Activated T-cell treated with anti-CD3 and anti-CD28 coated beads, Interleukin-2, amount 50 U/mL, for 24 hours (primary cell): ENCODE measurements at places on chromosomes 11 and 22.
A peak's percentile ranks its signal among the peaks of the same experiment; 100 is the strongest.

DNA sequence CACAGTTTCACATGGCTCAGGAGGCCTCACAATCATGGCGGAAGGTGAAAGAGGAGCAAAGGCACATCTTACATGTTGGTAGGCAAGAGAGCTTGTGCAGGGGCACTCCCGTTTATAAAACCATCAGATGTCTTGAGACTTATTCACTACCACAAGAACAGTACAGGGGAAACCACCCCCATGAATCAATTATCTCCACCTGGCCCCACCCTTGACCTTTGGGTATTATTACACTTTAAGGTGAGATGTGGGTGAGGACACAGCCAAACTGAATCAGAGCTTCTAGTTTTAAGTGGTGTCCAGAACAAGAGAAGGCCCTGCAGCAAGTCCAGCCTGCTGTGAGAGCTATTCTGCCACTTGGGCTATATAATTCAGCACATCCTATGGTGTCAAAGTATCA is 493.7 kb downstream of the ETS1 start:
- no peak for DNase-seq

GRCh38 chr11:57499413-57499982 is 16.0 kb downstream of the SLC43A1 start:
- DNase-seq: peak; percentile 66

GRCh38 chr22:30340911-30341685 is 14.4 kb upstream of the TBC1D10A start:
- DNase-seq: no peak

DNA sequence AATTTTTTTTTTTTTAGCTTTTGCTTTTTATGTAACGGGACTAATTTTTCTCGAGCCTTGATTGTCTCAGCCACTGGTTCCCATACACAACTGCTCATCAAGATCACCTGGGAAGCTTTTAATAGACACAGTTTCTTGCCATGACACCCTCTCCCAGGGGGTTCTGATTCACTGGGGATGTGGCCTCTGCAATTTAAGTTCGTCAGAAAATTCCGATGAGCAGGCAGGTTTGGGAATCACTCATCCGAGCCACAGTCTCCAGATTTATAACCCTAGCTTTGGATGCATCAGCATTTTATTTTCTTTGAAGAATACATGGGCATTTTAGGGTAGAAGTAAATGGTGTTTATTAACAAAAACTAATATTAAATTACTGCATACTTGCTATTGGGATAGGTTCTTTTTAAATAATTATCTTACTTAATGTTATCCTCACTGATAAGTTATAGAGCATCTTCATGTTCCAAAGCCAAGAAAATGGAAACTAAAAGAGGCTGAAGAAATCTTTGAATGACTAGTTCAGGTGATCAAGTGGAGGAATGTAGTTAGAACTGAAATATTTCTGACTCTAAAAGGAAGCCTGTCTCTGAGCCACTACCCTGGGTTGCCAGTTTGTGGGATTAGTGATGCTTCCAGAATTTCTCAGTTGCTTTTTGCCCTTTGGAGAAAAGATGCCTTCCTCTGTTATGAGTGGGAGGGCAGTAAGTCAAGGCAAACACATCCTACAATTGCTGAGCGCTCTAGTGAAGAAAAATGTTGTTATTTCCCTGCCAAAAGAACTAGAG is 319.0 kb downstream of the DDX10 start:
- no peak for DNase-seq

- no peak for DNase-seq
Measured at GRCh38 chr11:72958791-72959190, 144.6 kb downstream of the ATG16L2 start.

GRCh38 chr11:47156951-47157350 is 19.7 kb downstream of the ARFGAP2 start:
- DNase-seq: no peak

DNA sequence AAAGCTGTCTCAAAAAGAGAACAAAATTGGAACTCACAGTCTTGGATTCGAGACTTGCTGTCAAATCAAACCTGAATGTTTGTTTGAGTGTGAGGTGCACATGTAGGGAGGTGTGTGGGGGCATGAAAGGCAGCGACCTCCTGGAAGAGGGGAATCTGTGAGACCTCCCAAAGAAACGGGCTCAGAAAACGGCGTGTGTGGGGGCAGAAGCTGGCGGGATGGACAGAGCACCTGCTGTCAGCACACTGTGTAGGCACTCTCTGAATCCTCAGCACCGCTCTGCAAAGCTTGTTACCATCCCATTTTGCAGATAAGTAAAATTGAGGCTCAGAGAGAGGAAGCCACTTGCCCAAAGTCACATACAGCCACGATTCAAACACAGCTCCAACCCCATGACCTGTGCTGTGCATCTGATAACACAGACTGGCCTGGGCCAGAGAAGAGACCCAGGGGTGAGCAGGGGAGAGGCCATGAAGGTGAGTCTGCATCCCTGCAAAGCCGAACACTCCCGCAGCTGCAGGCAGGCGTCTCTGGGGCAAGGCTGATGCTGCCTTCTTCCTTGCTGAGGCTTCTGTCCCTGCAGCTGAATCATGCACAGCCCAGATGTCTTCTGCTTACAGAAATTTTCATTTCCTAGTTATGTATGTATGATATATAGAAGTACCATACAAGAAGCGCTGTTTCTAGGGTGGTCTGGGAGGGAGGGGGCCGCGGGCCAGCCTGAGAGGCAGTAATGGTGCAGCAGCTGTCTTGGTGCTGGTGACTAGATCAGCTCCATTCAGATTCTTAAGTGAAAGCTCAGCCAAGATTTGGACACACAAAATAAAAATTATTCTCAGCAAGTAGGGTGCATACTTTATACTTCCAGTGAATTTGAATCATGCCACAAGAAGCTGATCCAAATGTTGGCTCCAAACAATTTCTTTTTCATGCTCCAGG is 67.3 kb upstream of the SHISAL1 start:
- DNase-seq: no peak

DNA sequence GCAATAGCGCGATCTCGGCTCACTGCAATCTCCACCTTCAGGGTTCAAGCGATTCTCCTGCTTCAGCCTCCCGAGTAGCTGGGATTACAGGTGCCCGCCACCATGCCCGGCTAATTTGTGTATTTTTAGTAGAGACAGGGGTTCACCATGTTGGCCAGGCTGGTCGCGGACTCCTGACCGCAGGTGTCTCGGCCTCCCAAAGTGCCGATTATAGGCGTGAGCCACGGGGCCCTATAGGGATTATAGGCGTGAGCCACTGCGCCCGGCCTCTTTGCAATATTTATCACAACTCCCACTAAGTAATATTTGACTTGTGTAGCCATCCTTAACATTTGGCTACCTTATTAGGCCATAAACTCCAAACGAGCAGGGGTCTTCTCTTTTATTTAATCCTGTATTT is 879 bp upstream of the CUL5 start:
- DNase-seq: no peak

- no peak for DNase-seq
Measured at GRCh38 chr11:7314811-7315604, 63.3 kb downstream of the SYT9 start.

DNA sequence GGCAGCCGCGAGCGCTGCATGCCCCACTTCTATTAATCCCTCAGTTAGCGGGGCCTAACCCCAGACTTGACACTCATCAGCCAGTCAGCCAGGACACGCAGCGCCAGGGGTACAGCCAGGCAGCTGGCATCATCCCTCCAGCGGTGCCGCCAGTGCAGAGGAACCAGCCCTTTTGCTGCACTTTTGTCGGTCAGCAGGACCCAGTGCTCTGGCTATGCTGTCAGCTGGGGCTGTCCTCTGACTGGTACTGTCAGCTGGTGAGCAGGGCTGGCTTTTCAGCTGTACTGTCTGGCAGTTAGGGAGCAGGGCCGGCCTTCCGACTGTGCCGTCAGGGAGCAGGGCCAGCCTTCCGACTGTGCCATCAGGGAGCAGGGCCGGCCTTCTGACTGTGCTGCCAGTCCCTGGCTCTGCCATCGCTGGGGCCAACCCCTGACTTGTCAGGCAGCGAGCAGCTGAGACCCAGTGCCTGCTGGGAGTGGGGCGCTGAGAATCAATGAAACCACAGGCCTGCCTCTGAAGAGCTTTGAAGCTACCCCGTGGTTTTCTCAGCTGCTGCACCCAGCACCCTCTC is 115.4 kb downstream of the KIAA1671 start:
- DNase-seq: peak; percentile 80

GRCh38 chr22:33539902-33540751 is 380.1 kb downstream of the LARGE1 start:
- DNase-seq: no peak

DNA sequence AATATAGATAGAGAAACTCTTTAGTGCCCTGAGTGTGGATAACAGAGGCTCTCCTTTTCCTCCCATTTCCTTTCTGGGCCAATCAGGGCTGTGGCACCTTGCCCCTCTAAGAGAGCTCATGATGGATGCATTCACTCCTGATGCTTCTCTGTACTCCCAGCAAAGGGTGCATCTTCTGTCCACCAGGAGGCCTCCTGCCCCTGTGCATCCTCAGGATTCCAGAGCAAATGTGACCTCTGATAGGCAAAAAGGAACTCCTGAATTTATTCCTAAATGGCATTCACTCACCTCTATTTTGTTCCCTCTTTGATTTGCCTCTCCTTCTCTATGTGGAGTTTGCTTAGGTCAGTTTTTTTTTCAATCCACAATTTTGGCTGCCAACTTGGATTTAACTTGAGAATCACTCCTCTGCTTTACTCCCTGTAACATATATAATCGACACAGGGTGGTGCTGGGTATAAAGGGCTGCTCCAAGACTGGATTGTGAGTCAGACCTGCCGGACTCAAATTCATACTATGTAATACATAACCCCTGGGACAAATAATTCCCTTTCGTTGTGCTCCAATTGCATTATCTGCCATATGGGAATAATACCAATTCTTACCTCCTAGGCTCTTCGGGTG is 1.1 kb upstream of the MRGPRX4 start:
- DNase-seq: no peak

DNA sequence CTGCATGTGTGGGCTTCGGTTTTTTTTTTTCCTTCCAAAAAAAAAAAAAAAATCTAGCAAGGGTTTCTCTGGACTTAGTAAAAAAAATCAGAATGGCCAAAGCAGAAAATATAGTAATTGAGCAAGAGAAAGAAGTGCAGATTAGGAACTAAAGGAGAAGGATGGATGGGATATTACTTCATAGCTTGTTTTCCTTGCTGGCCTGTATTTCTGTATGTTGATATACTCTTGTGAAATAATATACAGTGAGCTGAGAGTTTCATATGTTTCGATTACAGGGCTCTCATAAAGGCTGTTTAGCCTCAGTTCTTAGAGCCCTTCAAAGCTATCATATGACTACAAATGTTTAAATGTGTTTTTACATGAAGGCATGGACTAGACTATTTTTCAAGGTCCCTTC is 34.3 kb upstream of the NFRKB start:
- DNase-seq: no peak

DNA sequence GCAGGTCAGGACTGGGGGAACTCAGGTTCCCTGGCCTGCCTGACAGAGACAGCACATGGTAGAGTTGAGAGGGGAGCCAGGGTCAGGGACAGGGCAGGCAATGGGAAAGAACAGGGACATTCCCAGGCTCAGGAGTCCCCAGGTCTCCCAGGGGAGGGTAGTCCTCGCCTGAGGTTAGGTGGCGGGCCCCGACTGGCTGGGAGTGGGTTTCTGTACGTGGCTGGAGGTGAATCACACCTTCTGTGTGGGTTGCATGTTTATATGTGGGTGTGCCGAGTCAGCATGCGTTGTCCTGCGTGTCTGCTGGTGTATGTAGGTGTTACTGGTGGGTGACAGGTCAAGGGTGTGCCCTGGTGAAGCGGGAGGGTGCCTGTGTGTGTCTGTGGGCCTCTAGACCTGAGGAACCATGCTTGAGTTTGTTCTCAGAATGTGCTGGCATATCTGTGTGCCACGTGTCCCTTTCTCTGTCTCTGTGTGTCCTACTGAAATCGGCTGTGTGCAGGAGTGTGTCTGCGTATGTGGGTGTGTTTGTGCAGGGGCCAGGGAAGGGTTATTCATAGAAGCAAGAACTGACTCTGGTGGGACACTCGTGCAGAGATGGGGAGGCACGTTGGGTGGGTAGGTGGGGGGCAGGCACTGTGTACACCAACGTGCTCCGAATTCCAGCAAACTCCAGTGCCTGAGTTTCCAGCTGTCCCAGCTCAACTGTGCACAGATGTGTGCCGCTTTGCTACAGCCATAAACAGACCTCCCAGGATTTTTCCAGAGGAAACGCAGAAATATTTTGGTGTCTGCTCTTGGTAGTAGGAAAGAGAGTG is 23.8 kb upstream of the OAF start:
- DNase-seq: peak; percentile 31
